Fibroblast of the conjunctiva (primary cell): ENCODE measurements at places on chromosomes 5 and 9.

DNA sequence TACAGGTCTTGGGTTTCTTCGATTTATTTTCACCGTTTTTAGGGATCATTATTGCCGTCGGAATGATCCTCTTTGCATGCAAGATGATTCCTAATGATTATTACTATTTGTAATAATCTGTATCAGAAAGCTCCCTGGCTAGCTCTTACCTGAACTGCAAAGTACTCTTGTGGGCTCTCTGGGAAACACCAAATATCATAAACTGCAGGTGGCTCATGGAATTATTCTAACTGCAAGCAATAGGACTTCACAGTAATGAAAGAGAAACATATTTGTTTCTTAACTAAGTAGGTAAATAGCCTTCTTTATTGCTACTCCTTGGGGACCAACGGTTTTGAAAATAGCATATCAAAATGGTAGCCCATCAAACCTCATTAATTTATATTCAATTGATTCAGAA lies 219.4 kb downstream of the NFIB start:
- no peak for DNase-seq

GRCh38 chr9:30010691-30011090 lies 2373.8 kb upstream of the ACO1 start:
- no peak for DNase-seq

DNA sequence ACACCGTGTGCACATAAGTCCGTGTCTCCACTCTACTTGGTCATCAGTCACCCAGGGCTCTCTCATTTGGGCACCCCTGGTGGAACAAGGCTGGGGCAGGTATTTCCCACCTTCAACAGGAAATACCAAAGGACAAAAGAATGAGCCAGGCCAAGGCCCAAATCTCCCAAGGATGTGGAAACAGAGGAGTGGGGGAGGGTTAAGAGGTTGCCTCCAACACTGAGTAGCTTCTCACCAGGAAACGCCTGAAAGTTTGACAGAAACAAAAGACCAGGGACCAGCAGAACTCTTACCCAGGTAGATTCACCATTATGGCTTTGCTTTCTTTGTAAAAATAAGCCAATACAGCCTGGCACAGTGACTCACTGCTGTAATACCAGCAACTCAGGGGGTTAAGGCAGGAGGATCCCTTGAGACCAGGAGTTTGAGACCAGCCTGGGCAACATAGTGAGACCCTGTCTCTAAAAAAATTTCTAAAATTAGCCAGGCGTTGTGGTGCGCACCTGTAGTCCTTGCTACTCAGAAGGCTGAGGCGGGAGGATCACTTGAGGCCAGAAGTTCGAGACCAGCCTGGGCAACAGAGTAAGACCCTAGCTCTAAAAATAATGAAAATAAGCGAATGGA lies 12.7 kb downstream of the SLC1A3 start:
- DNase-seq = no peak

DNA sequence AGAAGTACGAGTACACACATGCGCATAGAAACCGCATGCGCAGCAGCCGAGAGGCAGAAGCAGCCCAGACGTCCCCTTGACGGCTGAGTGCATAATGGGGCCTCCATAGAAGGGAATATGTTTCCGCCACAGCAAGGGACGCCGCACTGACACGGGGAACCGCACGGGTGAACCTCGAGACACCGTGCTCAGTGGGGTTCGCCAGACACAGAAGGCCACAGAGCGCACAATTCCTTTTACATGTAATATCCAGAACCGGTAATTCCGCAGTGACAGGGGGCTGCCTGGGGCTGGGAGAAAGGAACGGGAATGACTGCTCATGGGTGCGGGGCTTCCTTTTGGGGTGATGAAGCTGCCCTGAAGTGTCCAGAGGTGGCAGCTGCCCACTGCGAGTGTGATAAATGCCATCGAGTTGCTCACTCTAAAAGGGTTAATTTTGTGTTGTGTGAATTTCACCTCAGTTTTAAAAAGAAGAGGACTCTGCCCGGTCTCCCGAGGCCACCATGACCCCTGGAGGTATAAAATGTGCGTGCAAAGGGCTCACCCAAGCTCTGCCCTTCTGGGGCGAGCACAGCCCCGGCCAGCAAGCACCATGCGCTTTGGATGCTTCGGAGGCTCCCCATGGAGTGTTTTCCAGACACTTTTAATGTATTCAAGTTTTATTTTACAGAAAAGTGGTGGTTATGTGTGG lies 29.7 kb downstream of the MRPL36 start:
- DNase-seq = no peak

- DNase-seq = no peak
These were observed 817 bp upstream of the GNE start for GRCh38 chr9:36258996-36259533.

GRCh38 chr5:142181547-142182163 lies 73.1 kb downstream of the NDFIP1 start:
- no peak for DNase-seq

DNA sequence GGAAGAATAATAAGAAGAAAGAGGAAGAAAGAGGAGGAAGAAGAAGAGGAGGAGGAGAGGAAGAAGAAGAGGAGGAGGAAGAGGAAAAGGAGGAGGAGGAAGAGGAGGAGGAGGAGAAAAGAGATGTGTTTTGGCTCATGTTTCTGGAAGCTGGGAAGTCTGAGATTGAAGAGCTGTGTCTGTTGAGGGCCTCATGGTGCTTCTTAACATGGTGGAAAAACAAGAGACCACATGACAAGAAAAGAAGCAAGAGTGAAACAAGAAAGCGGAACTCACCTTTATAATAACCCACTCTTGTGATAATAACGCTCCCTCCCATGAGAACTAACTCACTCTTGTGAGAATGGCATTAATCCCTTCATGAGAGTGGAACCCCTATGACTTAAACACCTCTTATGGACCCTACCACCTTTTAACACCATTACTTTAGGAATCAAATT lies 36.1 kb upstream of the RANBP6 start:
- DNase-seq = no peak

GRCh38 chr5:2196989-2197619 lies 314.4 kb upstream of the IRX4 start:
- no peak for DNase-seq

DNA sequence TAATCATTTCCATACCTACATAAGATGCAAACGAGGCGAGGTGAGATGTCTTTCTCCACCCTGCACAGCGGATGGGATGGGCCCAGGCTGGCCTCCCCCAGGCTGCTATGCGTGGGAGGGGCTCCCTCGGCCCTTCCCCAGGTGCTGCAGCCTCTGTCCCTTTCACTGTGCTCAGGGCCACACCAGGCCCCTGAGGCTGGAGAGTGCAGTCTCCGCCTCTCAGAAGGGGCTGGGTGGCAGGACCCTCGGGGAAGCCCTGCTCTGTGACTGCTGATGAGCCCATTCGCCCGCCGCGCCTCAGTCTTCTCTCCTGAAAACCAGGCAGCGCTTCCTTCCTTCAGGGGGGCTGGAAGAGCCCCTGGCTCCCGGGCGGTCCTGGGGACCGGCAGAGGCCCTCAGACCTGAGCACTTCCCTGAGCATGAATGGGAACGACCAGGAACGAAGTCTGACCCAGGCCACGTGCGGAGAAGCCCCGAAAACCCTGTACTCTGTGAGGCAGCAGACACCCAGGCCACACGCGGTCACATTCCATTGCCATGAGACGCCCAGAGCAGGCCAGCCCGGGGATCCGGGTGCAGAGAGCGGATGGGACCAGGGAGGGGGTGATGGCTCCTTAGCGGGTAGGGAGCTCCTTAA lies 21.9 kb upstream of the NOTCH1 start:
- no peak for DNase-seq

DNA sequence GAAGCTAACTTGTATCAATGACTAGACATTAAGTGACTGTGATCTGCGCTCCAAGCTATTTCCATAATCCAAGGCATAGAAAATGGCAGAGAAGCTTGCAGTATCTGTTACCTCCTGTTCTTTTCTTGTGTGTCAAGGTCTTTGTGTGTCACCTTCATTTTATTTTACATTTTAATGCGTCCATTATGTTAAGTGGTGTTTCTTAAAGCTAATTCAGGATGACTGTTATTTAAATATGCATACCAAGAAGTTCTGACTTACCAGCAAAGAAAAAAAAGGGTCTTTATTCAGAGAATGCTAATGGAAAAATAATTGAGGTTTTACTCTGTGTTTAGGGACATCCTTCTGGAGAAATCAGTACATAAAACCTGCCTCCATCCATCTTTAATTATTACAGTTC lies 52.3 kb downstream of the STK32A start:
- DNase-seq = no peak

DNA sequence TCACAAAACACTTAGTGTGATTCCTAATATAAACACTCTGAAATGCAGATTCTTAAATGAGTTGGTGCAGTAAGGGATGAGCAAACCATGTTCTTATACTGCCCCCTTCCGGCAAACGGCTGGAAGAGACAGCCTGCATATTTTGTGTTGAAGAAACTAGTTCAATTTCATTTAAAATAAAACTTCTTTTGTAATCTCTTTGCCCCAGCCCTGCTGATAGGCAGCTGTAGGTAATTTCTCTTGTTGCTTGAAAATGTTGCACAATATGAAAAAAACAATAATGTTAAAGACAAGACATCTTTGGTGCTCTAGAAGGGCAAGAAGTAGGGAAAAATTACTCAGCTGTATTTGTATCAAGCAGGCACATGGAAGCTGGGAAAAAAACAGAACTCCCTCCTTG lies 89.7 kb upstream of the CCNG1 start:
- peak; percentile 60 for DNase-seq

- no peak for DNase-seq
These were observed 148.0 kb downstream of the BRINP1 start for GRCh38 chr9:119221276-119221675.

GRCh38 chr5:102886586-102886985 lies 131.5 kb downstream of the PAM start:
- no peak for DNase-seq

DNA sequence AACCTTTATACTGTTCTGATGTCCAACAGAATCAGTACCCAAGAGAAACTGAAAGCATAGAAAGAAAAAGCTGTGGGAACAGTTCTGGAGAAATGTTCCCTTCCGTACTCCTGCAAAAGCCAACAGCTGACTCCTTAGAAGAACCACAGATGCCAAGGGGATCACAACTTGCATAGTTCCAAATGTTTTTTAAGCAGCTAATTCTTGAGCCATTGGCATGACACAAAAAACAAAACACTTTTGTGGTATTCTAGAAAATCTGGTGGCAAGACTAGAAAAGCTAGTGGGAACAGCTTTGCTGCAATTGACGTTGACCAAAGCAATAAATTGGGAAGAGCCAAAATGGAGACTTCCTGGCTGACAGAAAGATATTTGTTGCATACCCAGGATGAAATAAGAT lies 189.9 kb downstream of the ARL15 start:
- no peak for DNase-seq

- DNase-seq = no peak
These were observed 212.0 kb downstream of the ADAMTS12 start for GRCh38 chr5:33679791-33680190.

DNA sequence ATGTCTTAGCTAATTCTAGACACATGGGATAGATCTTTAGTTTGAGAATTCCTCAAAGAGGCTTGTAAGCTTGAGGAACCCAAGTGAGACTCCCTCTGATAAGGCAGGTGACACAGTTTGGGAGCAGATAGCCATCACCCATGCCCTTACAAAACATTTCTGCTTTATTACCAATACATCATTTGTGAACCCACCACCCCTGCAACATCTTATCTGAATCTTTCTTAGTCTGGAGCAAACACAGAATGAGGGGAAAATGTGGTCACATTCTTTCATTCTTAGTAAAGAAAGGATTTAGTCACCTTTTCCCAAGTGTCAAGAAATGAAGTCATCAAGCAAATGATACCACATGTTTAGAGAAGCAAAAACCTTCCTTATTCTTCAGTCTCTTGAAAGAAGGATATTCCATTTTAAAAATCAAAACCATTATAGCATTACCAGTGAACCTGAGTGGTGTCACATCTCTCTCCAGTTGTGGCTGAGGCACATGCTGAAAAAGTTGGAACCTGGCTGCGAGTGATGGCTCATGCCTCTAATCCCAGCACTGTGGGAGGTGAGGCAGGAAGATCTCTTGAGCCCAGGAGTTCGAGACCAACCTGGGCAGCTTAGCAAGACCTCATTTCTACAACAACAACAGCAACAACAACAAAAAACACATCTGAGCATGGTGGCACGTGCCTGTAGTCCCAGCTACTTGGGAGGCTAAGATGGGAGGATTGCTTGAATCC lies 65.9 kb downstream of the PRKACG start:
- no peak for DNase-seq

GRCh38 chr9:138060881-138061280 lies 183.3 kb downstream of the CACNA1B start:
- no peak for DNase-seq

DNA sequence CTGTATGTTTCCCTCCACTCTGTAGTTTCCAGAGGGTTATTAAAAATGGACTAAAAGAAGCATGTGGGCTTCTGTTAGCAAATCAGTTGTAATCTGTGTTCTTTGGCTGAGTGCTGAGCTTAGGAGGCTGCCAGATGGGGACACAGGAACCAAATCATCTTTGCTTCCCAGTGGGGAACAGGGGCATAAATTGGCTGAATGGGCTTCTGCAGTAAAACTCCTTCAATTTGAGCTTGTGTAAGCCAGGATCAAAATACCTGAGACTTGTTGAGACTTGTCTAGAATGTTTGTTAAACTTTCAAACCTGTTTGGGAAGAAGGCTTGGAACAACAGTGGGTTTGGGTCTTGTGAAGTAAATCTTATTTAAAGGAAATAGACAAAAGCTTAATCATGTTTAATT lies 32.2 kb upstream of the TNFAIP8 start:
- no peak for DNase-seq

GRCh38 chr9:129888293-129889121 lies 53.2 kb downstream of the USP20 start:
- no peak for DNase-seq

DNA sequence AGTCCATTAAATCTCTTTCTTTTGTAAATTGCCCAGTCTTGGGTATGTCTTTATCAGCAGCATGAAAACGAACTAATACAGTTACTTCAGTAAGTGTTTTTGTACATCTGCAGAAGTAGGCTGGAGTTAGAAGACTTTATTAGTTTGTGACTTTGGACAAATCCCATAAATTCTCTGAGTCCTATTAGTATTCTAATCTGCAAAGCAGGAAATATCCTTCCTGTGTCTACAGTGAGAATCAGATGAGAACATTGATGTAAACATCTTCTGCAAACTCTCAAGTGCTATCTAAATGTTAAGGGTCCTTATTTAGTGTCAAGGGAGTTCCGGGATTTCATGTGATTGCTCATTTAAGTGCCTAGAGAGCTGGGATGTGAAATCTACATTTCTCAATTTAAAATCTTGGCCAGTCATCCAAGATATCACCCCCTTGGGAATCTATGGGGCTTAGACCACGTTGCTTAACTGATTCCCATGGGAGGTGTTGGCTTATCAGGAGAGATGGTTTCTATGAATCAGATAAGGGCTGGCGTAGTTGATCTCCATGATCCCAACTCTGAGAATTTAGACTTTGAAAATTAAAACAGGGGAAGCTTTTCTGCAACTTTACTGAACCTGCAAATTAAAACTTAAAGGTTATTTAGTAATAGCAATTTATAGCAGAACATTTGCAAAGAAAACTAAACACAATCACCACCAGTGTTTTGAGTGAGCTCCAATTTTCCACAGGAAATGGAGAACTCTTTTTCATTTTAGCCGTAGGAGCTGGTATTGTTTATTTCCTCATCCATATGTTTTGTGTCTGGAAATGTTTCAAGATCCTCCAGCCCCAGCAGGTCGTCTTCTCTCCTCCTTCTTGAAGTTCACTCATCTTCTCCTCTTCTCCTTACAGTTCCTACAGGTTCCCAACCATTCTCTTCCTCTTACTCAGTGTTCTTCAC lies 241.6 kb upstream of the CD180 start:
- no peak for DNase-seq
